ENCODE measurements at places on chromosomes 7 and 10.
A peak's percentile ranks its signal among the peaks of the same experiment; 100 is the strongest.

DNA sequence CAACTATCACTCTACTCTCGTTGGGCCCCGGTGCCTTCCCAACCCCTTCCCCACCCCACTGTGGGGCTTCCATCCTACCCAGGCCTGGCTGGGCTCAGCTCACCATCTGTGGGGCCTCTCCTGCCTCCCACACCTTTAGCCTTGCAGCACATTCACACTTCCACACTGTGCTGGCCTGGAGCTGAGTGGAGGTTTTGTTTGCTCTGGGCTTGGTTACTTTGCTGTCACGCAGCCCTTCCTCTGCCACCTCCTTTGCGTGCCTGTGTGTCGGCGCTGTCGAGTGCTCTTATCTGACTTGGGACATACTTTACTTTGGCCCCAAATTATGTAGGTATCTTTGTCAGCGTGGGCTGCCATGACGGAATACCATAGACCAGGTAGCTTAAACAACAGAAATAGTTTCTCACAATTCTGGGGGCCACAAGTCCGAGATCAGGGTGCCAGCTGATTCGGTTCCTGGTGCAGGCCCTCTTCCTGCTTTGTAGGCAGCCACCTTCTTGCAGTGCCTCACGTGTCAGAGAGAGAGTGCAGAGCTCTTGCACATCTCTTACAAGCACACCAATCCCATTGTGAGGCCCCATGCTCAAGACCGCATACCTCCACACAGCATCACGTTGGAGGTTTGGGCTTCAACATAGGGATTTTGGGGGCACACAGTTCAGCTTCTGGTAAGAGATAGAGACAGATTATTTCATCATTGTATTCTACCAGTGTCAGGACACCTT, 89.0 kb downstream of the CUL1 start:
- DNase-seq, result no peak

DNA sequence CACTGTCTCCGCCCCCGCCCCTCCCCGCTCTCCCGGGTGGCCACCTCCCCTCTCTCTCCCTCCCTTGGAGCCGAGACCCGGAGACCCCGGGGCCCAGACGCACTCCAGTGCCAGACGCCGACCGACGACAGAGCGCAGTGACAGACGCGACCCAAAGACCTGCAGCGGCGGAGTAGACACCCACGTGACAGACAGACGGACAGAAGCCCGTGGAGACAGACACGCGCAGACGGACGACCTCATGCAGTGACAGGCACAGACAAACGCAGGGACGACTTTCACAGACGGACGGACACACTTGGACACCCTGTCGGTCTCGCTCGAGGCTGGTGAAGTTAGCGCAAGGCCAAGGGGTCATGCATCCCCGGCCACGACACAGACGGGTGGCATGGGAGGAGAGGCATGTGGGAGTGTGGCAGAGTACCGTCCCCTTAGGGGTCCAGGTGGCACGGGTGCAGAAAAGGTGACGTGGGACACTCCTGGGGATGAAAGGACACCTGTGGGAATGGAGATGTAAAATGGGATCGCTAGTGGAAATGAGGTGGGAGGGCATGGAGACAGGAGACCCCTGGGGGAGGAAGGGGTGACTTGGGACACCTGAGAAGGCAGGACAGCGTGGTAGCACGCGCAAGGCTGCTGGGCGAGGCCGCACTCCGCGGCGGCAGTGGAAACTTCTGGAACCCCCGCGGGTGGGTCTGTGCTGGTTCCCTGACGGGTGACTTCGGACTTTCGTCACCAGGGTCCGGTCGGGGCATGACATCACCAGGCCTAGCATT, 456 bp upstream of the ACHE start:
- DNase-seq, result no peak

- no peak for DNase-seq
These were observed 1279.2 kb upstream of the AUTS2 start for GRCh38 chr7:68319061-68319460.

GRCh38 chr10:37856881-37857286, 526 bp downstream of the ZNF248 start:
- DNase-seq, result peak; percentile 12

DNA sequence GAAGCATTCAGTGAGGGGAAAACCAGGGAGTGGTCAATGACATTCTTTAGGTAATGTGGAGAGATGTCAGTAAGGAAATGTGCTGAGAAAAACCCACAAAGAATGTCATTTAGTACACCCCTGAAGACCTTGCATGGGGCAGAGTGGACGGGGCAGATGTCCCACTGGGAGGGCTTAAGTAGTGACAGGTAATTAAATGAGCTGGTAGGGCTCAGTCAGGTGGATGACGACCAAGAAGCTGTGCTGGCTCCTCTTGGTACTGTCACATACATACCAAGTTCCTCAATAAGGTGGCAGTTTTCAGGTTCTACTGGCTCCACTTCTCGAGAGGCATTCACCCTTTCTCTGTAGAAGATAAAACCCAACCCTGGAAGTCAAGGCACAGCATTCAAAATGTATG, 1.8 kb downstream of the PON3 start:
- DNase-seq, result no peak

- no peak for DNase-seq
These were observed 43.5 kb upstream of the MSRB2 start for GRCh38 chr10:23051855-23052331.

- DNase-seq, result no peak
These were observed 512.0 kb downstream of the TCERG1L start for GRCh38 chr10:130799532-130799931.

DNA sequence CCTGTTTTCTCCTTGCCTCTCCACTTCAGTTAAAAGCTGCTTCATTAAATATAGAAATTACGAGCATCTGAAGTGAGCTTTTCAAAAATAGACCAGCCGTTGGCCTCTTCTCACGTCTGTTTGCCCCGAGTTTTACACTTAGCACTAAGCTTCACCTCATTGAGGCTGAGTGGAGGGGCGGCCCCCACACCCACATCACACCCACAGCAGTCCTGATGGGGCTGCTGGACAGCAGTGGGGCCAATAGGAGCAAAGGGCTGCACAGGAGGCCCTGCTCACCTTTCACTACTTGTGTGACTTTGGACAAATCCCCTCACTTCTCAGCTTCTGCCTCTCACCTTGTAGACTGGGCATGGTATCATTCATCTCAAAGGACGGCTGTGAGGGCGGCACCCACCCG, 677.8 kb downstream of the SDK1 start:
- no peak for DNase-seq
